ENCODE measurements at places on chromosomes 13 and 19.

GRCh38 chr13:46530084-46530935 lies 22.7 kb upstream of the LRCH1 start:
- no peak for DNase-seq

- no peak for DNase-seq
These were observed 290.4 kb downstream of the SLITRK5 start for GRCh38 chr13:87961546-87961945.

- no peak for DNase-seq
These were observed 35.4 kb downstream of the ZNF787 start for GRCh38 chr19:56085571-56086275.

DNA sequence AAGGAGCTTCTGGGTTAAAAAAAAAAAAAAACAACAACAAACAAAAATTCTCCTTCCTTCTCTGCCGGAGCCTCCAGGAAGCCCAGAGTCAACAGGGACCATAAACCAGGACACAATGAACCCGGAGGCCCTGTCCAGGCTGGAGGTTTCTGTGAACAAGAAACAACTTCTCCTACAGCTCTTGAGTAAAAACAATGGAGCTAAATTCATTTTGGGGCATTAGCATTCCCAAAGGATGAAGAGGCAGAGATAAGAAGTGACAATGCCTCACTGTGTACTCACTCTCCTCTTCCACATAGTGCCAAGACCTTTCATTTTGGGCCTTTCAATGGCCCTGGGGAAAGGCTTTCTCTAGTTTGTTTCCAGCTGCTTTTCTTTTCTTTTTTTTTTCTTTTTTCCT lies 9.0 kb downstream of the RHPN2 start:
- DNase-seq: no peak
